ENCODE measurements at places on chromosomes 5 and 9.

GRCh38 chr9:728535-728934 lies 113.0 kb upstream of the DMRT1 start:
- no peak for DNase-seq

DNA sequence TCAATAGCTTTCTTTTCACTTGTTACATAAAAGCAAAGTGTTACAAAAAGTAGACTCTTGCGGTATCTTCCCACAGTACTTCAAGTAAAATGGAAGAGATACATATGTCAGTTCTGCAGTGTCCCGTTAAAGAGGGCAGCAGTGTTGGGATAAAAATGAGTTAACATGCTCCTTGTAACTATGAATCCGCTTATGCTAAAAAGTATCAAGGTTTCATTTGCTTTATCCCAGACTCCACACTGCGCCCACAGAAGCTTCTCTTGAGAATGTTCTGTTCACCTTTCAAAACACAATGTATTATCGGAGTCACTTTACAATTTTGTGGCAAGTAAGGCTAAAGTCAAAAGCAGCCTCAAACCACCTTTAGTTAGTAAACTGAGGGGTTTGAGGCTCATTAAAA lies 790 bp downstream of the PTAR1 start:
- DNase-seq, result no peak

DNA sequence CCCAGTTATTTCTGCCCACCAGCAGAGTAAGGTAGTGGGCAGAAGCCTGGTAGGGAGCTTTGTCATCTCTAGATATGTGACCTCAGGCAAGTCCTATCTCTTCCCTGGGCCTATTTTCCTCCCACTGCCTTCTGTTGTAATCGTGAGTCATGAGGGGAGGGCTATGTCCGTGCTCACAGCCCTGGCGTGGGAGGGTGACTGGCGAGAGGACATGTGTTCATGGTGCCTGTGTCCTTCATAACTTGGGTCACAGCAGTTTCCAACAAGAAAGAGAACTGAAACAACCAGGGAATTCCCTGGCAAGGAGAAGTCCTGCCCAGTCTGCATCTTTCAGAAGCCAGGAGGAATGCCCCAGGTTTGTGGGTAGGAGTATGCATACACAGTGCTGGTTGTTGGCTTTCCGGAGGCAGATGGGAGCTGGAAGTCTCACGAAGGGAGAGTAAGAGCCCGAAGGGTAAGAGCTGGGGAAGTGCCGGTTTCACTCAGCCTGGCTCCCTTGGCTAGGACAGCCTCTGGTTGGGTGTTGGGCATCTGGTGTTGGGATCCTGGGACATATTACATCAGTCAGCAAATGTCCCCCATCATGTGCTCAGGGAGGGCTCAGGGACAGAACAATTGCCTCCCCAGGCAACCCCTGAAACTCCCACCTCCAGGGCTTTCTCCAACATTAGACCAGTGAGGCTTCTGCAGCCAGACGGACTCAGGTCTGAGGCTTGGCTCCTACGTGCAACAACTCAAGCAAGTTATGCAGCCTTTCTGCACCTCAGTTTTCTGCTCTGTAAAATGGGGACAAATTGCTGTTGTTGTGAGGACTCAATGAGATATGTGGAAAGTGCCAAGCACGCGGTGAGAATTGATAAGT lies 4.3 kb upstream of the TIFAB start:
- peak; percentile 36 for DNase-seq

DNA sequence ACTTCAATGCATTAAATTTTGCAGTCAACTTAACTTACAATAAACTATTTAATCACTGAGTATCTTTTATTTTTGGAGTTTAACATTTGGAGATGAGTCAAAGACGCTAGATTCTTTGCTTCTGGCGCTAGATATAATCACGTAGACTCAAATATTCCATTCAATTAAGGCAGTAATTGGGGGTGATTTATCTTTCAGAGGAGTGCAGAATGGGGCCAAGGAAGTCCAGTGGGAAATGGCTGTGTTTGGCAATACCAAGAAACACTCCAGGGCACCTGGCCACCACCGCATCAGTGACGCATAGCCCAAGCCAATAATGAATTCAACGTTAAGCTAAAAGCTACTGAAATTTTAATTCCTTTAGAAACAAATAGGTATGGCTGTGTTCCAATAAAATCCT lies 81.2 kb downstream of the PHAX start:
- no peak for DNase-seq

DNA sequence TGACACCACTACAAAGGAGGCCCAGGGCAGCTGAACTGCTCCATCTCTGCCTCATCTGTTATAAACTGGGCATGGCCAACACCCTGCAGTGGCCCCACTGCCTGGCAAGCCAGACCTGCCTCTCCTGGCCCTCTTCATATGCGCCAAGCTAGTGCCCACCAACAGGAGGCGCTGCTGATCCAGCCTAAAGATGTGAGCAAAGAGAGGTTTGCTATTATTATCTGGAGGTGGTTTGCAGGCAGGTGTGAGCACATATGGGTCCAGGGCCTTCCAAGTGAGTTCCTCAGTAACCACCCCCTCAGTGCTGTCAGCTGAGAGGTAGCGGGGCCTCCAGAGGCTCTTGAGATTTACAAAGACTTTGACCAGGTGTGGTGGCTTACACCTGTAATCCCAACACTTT lies 232.2 kb downstream of the SYK start:
- peak; percentile 90 for DNase-seq

DNA sequence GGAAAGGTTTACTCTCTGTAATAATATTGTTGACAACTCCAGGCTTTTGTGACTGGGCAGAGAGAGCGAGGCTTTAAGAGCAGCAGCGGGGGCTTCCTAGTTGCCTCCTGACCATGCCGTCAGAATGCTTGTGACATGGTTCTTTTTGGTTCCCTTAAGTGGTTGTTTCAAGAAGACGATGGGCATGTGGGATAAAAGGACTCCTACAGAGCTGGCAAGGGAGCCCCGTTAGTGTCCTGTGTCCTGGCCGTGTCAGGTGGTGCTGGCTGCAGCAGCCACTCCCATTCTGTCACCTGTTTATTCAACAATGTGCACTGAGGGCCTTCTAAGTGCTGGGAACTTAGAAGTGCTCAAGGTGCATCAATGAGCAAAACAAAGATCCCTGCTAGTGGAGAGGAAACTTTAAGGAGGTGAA lies 19.7 kb downstream of the LCP2 start:
- DNase-seq, result no peak

All from activated effector memory CD4-positive, alpha-beta T cell treated with anti-CD3 and anti-CD28 coated beads, Interleukin-2, amount 50 U/mL, for 16 hours (primary cell).